ENCODE measurements at places on chromosomes 6 and 20.
A peak's percentile ranks its signal among the peaks of the same experiment; 100 is the strongest.

DNA sequence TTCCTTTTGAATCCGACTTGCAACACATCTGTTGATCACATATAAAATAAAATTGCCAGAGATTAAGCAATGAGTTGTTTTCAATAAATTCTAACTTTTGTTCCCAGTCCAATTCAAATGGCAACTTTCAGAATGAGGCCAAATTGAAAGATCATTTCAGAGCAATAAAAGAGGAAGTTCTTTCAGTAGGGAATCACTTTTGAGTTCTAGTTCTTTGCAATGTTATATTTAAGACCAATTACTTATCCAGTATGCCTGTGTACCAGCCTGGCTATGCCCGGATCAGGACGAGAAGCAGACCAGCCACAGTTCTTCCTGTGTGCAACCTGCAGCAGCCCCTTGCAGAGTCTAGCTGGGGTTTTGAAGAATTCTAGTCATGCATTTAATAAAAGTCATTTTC, 232.5 kb downstream of the BTBD9 start:
- DNase-seq: no peak

- no peak for DNase-seq
These were observed 106.1 kb upstream of the ASF1A start for GRCh38 chr6:118787724-118788423.

DNA sequence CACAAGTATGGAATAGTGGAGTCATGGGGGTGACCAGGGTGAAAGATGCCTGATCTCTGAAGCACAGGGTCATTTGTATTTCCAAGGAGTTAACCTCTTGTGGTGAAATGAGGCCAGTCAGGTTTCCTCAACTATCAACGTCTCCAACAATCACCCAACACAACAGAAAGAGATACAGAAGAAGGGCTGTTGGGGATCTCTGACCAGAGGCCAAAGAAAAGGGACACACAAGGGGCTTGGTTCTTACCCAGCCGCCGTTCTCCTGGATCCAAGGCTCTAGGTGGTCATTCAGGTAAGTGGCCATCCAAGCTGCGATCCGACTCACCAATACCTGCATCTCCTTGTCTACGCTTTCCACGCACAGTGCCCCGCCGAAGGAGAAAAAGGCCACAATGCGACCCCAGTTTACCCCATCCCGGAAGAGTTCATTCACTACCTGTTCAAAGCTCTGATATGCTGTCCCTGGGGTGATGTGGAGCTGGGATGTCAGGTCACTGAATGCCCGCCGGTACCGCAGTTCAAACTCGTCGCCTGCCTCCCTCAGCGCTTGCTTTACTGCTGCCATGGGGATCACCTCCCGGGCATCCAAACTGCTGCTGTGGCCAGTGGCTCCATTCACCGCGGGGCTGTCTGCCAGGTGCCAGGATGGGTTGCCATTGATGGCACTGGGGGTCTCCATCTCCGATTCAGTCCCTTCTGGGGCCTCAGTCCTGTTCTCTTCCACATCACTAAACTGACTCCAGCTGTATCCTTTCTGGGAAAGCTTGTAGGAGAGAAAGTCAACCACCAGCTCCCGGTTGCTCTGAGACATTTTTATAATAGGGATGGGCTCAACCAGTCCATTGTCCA, 1.0 kb downstream of the BCL2L1 start:
- DNase-seq: no peak

- no peak for DNase-seq
These were observed 824.8 kb upstream of the FLRT3 start for GRCh38 chr20:15162079-15162647.

DNA sequence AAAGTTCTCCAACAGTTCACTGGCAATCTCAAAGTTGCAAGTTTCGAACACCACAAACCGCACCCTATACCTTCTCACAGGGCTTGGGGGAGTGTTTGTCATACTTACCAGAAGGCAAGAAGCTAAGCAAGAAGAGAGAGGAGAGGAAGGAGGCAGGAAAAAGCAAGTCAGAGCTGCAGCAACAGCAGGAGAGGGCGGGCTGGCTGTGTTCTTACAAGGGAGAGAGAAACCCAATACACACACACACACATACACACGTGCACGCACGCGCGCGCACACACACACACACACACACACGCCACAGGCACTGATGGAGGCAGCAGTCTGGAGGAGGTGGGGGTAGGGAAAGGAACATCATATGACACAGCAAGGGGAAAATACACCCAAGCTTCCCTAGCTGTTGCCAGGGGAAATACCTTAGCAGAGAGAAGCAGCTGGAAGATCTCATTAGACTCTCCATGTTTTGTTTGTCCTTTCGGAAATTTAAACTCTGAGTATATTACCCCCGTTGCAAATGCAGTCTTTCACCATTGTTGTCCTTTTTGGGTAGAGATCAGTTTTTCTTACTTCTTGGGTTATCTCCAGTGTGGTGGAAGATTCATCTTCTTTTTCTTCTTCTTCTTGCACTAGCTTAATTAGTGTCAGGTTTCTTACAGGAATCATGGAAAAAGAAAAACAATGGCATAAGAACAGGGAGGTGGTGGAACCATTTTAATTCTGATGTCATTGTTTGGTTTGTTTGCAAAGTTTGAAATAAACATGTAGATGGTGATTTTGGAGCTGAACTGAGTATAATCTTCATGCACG, at the start of gene TXLNB:
Gene TXLNB, minus strand, starts transcription at position 186 of the 807 bp plus-strand sequence. CDS start 3,099 bp downstream, outside the sequence.
- no peak for DNase-seq

DNA sequence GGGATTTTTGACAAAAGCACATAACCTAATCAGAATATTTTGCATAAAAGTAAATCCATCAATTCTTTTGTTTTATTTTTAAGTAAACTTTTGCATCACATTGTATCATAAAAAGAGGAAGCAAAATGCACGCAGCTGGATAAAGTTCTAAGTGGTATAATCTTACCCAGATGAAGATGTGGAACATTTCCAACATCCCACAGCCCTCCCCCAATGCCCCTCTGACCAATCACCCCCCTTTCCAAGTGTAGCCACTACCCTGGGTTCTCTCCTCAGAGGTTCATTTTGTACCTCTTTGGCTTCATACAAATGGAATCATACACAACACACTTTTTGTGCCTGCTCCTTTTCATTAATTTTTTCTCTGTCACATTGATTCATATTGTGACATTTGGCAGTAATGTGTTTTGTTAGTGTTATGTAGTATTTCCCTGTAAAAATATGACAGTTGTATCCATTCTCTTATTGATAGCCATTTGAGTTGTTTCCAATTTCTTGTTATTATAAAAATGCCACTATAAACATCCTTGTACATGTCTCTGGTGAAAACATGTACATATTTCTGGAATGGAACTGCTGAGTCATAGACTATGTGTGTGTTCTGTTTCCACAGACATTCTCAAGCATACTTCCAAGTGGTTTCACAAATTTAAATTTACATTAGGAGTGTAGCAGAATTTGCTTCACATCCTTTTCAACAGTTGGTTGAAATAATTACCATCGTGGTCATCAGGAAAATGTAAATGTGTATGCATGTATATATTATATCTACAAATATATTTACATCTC, 92.9 kb upstream of the SYNDIG1 start:
- no peak for DNase-seq

GRCh38 chr6:165448210-165448609, 138.8 kb upstream of the C6orf118 start:
- no peak for DNase-seq

- DNase-seq: peak; percentile 91
These were observed 1.2 kb downstream of the LAMA5 start for GRCh38 chr20:62365814-62366369.

GRCh38 chr20:13661070-13661685, 22.4 kb upstream of the TASP1 start:
- DNase-seq: no peak

GRCh38 chr6:17395112-17395511, 1.7 kb downstream of the CAP2 start:
- no peak for DNase-seq

DNA sequence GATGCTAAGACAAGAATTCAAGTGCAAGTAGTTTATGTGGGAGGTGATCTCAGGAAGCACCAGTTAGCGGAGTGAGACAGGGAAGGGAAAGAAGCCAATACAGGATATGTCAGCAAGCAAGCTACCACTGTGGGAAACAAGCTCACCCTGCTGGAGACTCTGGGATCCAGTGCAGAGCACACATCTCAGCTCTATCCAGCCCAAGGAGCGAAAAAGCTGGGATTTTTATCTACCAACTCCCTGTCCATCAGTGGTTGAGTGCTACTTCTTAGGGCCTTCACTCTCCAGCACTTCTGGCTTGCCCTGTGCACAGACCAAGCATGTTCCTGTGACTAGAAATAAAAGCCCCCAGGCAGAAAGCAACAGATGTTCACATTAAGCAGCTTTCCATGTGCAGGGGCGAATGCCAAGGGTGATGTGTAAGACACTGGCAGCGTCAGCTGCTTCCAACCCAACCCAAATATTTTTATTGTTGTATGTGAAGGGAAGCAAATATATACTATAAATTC, 10.8 kb upstream of the RNF24 start:
- no peak for DNase-seq

DNA sequence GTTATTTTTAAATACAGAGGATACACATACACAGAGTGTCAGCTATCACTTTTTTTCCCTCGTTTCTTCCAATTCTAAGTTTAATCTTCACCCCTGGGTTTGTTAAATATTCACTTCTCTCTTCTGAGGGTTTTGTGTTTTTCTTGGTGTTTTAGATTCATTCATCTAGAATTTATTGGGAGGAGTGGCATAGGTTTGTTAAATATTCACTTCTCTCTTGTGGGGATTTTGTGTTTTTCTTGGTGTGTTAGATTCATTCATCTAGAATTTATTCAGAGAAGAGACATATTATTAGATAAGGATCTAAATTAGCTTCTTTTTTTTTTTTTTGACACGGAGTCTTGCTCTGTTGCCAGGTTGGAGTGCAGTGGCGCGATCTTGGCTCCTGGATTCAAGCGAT, 3.9 kb downstream of the GTF2H5 start:
- DNase-seq: no peak

GRCh38 chr6:161161889-161162624, 111.8 kb downstream of the AGPAT4 start:
- no peak for DNase-seq

GRCh38 chr6:22146931-22147701, 149.7 kb downstream of the PRL start:
- DNase-seq: no peak

- no peak for DNase-seq
These were observed 35.9 kb upstream of the MYLIP start for GRCh38 chr6:16092990-16093389.

- DNase-seq: peak; percentile 60
These were observed 1.3 kb upstream of the UNC5CL start for GRCh38 chr6:41040101-41040939.

GRCh38 chr6:25441663-25442270, 162.6 kb downstream of the CARMIL1 start:
- no peak for DNase-seq

DNA sequence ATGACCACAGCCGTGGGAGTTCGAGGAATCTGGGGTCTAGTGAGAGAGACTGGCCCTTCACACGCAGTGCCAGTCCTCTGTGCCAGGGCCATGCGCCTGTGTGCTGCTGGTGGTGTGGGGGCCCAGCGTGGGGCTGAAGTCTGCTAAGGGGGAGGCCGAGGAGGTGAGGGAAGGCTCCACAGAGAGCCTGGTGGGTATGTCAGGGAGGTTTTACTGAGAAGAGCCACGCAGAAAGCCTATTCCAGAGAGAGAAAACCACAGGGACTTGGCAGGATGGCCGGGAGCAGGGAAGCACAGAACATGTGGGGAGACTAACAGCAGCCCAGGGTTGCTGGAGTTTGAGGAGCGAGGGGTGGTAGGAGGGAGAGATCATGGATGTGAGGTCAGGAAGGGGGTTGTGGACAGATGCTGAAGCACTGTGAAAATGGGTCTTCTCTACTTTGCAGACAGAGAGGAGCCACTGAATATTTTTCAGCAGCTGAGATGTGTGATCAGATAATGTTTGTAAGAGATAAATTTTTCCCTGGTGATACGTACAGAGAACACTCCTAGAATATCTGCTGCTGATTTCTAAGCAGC, 35.3 kb downstream of the DUSP22 start:
- DNase-seq: no peak

GRCh38 chr6:142796024-142796423, 149.0 kb downstream of the HIVEP2 start:
- DNase-seq: no peak

DNA sequence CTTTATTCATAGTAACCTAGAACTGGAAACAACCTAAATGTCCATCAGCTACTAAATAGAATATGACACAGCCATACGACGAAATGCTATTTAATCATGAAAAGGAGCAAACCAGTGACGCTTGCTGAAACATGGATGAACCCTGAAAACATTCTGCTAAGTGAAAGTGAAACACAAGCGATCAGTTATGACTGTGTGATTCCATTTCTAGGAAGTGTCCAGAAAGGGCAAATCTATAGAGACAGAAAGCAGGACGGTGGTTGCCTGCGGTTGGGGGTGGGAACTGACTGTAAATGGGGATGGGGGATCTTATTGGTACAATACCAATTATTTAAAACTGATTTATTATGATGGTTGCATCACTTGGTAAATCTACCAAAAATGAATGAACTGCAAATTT, 126.8 kb downstream of the IPCEF1 start:
- no peak for DNase-seq

DNA sequence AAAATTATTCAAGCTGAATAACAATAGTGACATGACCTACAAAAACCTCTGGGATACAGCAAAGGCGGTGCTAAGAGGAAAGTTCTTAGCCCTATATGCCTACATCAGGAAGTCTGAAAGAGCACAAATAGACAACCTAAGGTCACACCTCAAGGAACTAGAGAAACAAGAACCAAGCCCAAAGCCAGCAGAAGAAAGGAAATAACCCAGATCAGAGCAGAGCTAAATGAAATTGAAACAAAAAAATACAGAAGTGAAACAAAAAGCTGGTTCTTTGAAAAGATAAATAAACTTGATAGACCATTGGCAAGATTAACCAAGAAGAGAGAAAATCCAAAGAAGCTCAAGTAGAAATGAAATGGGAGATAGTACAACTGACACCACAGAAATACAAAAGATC, 47.6 kb upstream of the NOTCH4 start:
- DNase-seq: no peak

All from HTR-8/SVneo (cell line).